ENCODE measurements at places on chromosomes 11 and 22.

GRCh38 chr22:27084130-27084529, 426.7 kb downstream of the MIAT start:
- no peak for DNase-seq

DNA sequence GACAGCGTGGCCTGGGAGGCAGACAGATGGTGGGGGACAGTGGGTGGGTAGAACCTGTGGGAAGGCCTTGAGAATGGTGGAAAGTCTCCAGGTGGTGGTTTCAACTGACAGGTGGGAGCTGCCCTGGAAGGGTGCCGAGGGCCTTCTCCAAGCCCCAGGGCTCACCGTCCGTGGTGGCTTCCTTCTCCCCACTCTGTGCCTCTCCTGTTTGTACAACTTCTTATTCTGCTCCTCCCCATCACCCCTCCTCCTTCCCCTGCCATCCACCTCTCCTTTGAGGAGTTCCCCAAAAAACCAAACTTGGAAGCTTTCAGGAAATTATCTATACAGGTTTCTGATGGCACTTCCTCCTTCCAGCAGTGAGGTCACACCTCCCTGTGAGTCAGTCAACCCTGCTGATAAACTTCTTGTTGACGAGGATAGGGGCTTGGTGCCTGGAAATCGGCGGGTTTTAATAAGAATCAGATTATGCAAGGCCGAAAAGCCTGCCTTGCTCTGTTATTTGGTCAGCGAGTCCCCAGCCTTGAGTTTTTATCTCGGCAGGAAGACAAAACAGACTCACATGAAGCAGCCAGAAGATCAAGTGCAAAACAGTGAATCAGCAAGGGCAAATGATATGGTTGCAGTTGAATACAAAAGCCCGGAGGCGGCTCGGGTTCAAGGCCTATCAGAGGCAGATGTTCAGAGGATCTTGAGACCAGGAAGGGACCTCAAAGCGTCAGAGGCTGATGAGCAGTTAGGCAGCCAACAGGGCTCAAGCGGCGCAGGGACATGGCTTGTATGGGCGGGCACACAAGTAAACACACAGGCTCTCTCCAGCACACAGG, 9.5 kb upstream of the ST3GAL4 start:
- no peak for DNase-seq

DNA sequence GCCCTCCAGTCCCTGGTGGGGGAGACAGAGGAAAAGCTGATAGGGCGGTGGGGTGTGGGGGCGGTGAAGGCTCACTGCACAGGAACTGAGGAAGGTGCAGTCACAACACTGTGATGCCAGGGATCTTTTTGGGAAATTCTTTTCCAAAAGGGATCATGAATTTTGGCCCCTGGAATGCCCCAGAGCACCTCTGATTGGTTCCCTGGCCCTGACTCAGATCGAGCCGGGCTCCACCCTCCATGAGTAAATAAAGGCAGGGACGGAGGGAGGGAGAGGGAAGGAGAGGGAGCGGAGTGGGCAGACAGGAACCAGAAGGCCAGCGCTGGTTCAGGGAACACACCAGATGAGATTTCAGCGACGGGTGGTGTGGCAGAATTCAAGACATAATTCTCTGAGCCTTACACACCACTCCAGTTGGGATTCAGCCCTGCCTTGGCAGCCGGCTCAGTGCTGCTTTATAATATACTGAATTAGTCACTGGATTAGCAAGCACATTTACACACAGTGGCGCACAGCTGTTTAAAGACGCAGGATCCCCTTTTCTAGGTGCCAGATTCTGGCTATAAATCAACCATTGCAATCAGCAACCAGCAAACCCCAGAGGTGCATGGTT, 80.3 kb downstream of the ETS1 start:
- DNase-seq = peak; percentile 89

- DNase-seq = no peak
Measured at GRCh38 chr11:69958308-69958707, 119.8 kb upstream of the ANO1 start.

DNA sequence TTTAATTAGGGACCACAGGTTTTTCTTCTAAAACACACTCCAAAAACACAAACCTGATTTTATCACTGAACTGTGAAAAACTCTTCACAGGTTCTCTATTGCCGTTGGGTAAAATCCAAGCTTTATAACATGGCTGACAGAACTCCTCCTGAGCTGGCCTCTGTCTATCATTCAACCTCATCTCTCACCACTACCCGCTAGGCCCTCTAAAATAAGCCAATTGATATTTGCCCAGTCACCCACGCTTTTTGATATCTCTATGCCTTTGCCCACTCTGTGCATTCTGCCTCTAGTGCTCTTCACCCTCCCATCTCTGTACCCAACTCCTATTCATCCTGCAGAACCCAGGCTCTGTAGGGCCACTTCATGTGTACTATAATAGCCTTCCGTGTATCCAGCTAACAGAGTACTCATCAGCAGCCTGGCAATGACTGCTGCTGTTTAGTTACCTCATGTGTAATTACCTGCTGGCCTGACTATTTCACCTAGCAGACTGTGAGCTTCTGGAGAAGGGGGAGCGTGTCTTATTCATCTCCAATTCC, 1.1 kb upstream of the CNGA4 start:
- no peak for DNase-seq

GRCh38 chr11:126063507-126063852, 814 bp upstream of the CDON start:
- no peak for DNase-seq

- no peak for DNase-seq
Measured at GRCh38 chr11:10201343-10201742, 92.7 kb downstream of the SBF2 start.

DNA sequence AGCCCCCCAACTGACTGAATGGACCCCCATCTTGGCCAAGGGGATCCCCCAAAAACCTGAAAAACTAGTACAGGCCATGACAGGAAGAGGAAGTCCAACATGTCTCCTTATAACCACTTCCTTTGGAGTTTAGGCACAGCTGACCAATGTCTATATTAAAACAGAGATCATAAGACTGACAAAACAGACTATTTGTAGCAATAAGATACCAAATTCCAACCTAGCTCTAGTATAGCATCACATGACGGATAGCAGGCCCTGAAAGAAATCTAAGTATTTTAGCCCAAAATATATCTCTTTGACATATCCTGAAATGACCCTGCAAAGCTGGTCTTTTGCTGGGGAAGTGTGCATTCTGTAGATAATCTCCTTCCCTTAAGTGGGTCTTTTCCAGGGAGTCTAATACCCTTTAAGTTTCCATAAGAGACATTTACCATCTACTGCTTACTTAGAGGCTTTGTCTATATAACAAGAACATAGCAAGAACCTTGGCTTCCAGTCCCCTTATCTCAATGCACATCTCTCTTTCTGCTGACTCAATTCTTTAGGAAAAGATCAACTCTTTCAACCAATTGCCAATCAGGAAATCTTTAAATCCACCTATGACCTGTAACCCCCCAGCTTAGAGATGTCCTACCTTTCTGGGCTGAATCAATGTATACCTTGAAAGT, 34.9 kb upstream of the ACER3 start:
- peak; percentile 25 for DNase-seq

DNA sequence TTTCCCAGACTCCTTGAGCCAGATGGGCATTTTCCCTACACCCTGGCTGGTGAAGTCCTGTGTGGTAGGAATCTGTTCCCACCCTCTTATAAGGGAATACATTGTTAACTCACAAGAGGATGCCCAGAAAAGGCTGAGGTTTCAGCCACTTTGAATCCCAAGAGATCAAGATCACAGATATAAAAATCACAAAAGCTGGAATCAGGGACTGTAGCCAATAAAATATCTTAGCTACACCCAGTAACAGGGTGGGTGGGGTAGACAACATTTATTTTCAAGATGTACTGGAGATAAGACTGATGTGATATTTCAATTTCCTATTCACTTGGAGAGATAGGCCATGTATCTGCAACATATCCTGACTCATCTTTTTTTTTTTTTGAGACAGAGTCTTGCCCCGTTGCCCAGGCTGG, 50.3 kb downstream of the COPB1 start:
- DNase-seq = no peak

Measured in NCI-H524 (cell line).